ENCODE measurements at places on chromosomes 7 and 10. TPM values are rescaled to one million over a fixed set of nuclear protein-coding genes. Genes with fewer than 3 reads are reported as not detected.

DOCK1 gene
- 0.35 TPM for total RNA-seq

ZRANB1 gene
- total RNA-seq: 15.0 TPM

CPN1 gene
- total RNA-seq: not detected

ABCC2 gene
- 1.3 TPM for total RNA-seq

EPO gene
- total RNA-seq: not detected

TAS2R4 gene
- total RNA-seq: 1.4 TPM

BICC1 gene
- not detected for total RNA-seq

TAF5 gene
- total RNA-seq: 8.6 TPM

PUS7 gene
- 14.4 TPM for total RNA-seq

RADIL gene
- total RNA-seq: 0.53 TPM

VSTM4 gene
- not detected for total RNA-seq

MYOF gene
- total RNA-seq: 32.3 TPM

EZH2 gene
- total RNA-seq: 95.9 TPM

TRIM50 gene
- not detected for total RNA-seq

DNA sequence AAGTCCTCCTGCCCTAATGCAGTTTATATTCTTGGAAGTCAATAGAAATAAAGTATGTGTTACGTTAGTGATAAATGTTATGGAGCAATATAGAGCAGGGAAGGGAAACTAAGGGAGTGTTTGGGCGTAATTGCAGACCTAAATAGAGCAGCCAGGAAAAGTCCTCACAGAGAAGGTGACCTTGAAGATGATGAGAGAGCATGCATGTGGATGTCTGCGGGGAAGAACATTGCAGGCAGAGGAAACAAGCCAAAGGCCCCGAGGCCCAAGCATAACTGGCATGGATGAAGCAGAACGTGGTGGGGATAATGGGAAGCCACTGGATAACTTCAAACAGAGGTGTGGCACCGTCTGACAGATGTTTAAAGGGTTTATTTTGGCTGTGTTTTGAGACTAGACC, 12.5 kb downstream of the ADD3 start:
- H3K36me3 ChIP-seq: no peaks in the 10 kb centered on the region
- H3K4me1 ChIP-seq: peaks cover 75% of the 10 kb centered on the region
- H3K27me3 ChIP-seq: no peaks in the 10 kb centered on the region
- DNase-seq: no peak

DNA sequence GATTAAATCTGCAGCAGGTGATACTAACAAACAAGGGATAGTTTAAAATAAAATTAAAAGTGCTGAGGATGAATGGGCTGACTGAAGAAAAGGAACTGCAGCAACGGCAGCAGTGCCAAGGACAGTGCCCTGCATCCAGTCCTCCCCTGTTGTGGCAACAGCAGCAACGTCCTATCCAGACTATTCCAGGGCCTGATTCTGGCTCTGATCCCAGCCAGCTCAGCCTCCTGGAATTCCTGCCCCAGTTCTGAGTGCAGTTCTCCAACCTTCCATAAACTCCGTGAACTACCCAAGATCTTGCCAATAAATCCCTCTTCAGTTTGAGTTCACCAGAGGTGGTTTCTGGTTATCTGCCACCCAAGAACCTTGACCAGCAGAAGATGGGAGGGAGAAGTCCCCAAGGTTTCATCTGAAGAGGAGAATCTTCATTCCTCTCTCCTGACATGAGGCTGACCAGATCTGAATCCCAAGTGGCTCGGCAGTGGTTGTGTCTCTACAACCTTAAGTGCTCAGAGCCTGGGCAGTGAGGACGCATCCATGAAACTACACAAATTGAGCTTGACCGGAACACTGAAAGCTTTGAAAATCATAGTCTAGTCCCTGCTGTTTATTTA, 115.8 kb downstream of the SORBS1 start:
- H3K4me3 ChIP-seq: no peak overlapping the region
- no peaks in the 10 kb centered on the region for H3K36me3 ChIP-seq
- DNase-seq: no peak
- H3K27ac ChIP-seq: no peak overlapping the region
- peaks cover 14% of the 10 kb centered on the region for H3K27me3 ChIP-seq
- H3K4me1 ChIP-seq: peaks cover 7% of the 10 kb centered on the region

- no peaks in the 10 kb centered on the region for H3K27me3 ChIP-seq
- H3K36me3 ChIP-seq: no peaks in the 10 kb centered on the region
- no peak overlapping the region for H3K4me3 ChIP-seq
- no peak overlapping the region for H3K27ac ChIP-seq
These were observed 106.6 kb upstream of the SHH start for GRCh38 chr7:155918720-155919390.

DNA sequence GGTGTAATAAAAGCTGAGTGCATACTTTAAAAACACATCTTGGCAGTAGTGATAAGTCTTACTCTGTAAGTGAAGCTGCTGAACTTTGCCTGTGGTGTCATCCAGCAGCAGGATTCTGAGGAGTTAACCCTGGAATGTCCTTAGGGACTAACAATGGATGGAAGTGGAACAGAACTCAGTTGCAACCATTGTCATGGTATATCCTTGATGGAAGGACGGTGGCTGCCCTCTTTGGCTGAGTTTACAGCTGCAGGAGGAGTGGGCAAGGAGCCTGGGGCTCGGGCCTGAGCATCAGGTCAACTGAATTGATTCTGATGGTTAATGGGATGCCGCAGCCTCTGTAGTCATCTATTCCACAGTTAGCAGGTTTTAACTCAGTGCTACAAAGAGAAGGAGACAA, 56.2 kb downstream of the MRC1 start:
- no peaks in the 10 kb centered on the region for H3K4me1 ChIP-seq
- no peak overlapping the region for H3K4me3 ChIP-seq
- DNase-seq: no peak
- H3K27ac ChIP-seq: no peak overlapping the region
- H3K27me3 ChIP-seq: peaks cover 7% of the 10 kb centered on the region

DNA sequence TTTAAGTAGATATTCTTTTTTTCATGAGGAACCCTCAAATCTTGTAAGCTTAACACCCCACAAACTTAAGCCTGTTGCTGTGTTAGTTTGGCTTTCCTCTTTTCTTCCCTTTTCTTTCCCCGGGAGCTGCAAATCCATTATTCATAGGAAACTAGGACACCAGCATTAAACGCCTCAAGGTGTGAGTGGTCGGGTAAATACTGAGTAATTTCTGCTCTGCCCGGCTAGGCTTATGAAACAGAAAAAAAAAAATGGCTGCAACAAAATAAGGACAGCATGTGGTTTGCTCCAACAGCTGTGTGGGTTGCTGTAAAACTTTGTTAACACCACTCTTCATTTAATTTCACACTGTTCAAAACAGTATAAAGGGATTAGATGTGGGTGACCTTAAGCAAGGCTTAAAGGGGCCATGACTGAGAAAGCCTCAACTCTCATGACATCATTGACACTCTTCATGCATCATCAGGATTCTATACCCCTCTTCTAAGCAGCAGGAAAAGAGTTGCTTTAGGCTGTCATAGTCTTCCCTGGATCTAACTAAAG, 104.1 kb downstream of the AOAH start:
- no peak overlapping the region for H3K27ac ChIP-seq
- H3K27me3 ChIP-seq: no peaks in the 10 kb centered on the region
- H3K36me3 ChIP-seq: no peaks in the 10 kb centered on the region
- peaks cover 6% of the 10 kb centered on the region for H3K4me1 ChIP-seq
- H3K4me3 ChIP-seq: no peak overlapping the region

DNA sequence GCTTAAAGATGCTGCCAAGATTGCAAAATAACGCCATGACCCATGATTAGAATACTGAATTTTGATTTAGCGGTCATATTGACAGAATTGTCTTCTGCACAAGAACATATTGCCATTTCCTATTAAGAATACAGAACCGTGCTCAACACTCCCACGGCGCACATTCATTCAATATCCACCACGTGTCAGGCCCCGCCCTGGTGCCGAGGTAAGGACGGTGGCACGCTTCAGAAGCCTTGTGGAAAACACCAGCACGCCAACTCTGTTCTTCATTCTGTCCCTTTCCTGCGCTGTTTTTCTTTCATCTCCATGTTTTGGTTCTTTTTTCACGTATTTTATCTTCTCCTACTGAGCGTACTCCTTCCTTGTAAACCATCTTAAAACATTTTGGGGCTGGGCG, 189.3 kb downstream of the ZMYND11 start:
- no peak overlapping the region for H3K27ac ChIP-seq
- no peaks in the 10 kb centered on the region for H3K27me3 ChIP-seq
- no peak overlapping the region for H3K4me3 ChIP-seq
- H3K36me3 ChIP-seq: no peaks in the 10 kb centered on the region
- H3K4me1 ChIP-seq: peaks cover 19% of the 10 kb centered on the region

- H3K27me3 ChIP-seq: no peaks in the 10 kb centered on the region
- H3K4me3 ChIP-seq: no peak overlapping the region
- H3K27ac ChIP-seq: no peak overlapping the region
- no peak for DNase-seq
- no peaks in the 10 kb centered on the region for H3K4me1 ChIP-seq
- H3K36me3 ChIP-seq: no peaks in the 10 kb centered on the region
These were observed 4.6 kb upstream of the TMEM184A start for GRCh38 chr7:1560620-1561031.

GRCh38 chr7:229184-229964, 37.0 kb downstream of the FAM20C start:
- DNase-seq: no peak
- no peak overlapping the region for H3K27ac ChIP-seq
- no peaks in the 10 kb centered on the region for H3K36me3 ChIP-seq
- H3K4me1 ChIP-seq: no peaks in the 10 kb centered on the region
- H3K27me3 ChIP-seq: no peaks in the 10 kb centered on the region

- H3K27me3 ChIP-seq: no peaks in the 10 kb centered on the region
- H3K27ac ChIP-seq: no peak overlapping the region
- DNase-seq: no peak
- no peaks in the 10 kb centered on the region for H3K36me3 ChIP-seq
These were observed 100.7 kb downstream of the CYTH3 start for GRCh38 chr7:6171532-6172223.

DNA sequence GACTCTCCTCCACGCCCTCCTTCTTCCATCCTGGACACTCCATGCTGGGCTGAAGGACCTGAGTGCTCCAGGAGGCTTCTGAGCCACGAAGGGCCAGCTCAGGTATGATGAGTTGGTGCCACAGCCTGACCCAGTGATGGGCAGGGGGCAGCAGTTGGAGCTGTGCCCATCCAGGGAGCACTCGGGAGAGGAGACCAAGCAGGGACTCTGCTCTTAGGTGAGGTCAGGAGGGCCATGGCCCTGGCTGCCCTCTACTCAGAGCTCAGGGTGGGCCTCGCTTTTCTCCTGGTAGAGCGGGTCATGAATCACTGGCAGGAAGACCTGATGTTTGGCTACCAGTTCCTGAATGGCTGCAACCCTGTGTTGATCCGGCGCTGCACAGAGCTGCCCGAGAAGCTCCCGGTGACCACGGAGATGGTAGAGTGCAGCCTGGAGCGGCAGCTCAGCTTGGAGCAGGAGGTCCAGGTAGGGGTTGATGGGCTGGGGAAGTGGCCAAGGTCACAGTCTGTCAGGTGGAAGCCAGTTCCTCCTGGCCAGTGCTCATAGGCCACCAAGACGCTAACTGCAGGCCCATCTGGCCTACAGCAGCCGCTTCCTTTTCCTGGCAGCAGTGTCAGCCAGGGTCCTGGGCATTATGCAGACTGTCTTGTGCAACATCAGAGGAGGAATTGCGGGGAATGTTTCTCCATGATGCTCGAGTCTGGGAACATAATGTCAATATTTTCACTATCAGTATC, 50.8 kb downstream of the ALOX5 start:
- H3K36me3 ChIP-seq: no peaks in the 10 kb centered on the region
- H3K27ac ChIP-seq: no peak overlapping the region
- H3K27me3 ChIP-seq: no peaks in the 10 kb centered on the region
- no peak overlapping the region for H3K4me3 ChIP-seq
- no peak for DNase-seq

DNA sequence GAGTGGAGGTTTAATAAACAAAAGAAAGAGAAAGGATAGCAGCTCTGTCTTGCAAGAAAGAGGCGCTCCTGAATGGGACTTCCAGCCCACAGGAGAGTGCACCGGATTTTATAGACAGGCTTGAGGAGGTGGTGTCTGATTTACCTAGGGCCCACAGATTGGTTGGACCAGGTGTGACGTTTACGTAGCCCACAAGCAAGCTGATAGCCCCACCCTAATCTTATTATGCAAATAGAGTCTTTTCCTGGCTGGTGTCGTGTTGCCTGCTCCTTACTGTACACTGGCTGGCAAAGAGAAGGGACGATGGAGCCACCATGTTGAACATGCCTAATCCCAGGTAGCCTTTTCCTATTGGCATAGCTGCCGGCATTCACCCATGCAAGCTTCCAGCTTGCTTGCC, 319.7 kb upstream of the POM121L12 start:
- H3K4me1 ChIP-seq: no peaks in the 10 kb centered on the region
- H3K27me3 ChIP-seq: no peaks in the 10 kb centered on the region
- no peak for DNase-seq
- H3K4me3 ChIP-seq: no peak overlapping the region
- no peaks in the 10 kb centered on the region for H3K36me3 ChIP-seq

GRCh38 chr7:10596827-10597226, 376.8 kb upstream of the PHF14 start:
- no peak for DNase-seq
- H3K27me3 ChIP-seq: no peaks in the 10 kb centered on the region
- no peak overlapping the region for H3K27ac ChIP-seq
- H3K36me3 ChIP-seq: no peaks in the 10 kb centered on the region
- no peaks in the 10 kb centered on the region for H3K4me1 ChIP-seq

GRCh38 chr7:135428011-135428410, 81.9 kb downstream of the CNOT4 start:
- H3K27ac ChIP-seq: no peak overlapping the region
- no peak overlapping the region for H3K4me3 ChIP-seq
- H3K36me3 ChIP-seq: peaks cover 2% of the 10 kb centered on the region
- peaks cover 28% of the 10 kb centered on the region for H3K4me1 ChIP-seq

DNA sequence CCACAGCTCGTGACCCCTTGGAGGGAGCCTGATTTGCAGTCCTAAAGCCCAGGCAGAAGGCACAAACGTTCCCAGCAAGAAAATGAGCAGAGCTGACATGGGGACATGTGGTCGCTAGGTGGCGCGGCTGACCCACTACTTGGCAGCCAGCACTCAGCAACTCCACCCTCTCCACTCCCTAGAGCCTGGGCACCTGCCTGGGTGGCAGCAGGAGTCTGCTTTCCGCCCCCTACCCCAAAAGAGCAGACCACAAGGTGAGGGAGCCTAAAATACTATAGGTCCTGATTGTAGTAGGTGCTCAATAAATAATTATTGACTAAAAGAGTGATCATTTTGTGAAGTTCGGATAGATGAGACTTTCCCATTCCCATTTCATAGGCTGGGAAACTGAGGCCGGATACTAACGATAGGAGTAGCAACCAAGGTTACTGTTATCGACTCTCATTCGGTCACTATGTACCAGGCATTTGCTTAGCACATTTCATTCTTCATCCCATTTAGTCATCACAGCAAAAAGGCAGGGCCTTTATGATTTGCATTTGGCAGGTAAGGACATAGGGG, 57.4 kb downstream of the NEUROG3 start:
- H3K4me1 ChIP-seq: peaks cover 6% of the 10 kb centered on the region
- peaks cover 9% of the 10 kb centered on the region for H3K27me3 ChIP-seq
- H3K36me3 ChIP-seq: no peaks in the 10 kb centered on the region
- H3K27ac ChIP-seq: no peak overlapping the region

DNA sequence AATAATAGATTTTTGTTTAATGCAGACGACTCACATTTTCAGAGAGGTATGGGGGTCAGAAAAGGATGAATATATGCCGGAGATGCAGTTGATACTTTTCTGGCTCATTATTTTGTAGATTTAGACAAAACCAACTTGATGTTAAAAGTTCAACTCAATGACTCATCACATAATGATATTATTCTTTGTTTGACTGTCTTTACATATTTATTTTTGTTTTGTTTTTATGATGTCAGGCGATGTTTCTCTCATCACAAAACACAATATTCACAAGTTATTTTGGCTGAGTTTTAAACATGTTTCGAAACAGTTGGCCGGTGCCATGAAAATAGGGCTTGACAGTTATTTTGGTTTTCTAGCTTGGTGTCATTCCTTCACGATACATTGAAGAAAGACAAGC, 1.3 kb downstream of the GJD4 start:
- no peaks in the 10 kb centered on the region for H3K4me1 ChIP-seq
- no peak for DNase-seq
- peaks cover 53% of the 10 kb centered on the region for H3K27me3 ChIP-seq

Data from activated T-cell treated with anti-CD3 and anti-CD28 coated beads, Interleukin-2, amount 50 U/mL, for 72 hours (primary cell).